ENCODE measurements at places on chromosomes 7 and 10. TPM values are rescaled to one million over a fixed set of nuclear protein-coding genes. Genes with fewer than 3 reads are reported as not detected.

- DNase-seq, result no peak
Observed at GRCh38 chr7:134710854-134711624, 64.4 kb downstream of the BPGM start.

DNA sequence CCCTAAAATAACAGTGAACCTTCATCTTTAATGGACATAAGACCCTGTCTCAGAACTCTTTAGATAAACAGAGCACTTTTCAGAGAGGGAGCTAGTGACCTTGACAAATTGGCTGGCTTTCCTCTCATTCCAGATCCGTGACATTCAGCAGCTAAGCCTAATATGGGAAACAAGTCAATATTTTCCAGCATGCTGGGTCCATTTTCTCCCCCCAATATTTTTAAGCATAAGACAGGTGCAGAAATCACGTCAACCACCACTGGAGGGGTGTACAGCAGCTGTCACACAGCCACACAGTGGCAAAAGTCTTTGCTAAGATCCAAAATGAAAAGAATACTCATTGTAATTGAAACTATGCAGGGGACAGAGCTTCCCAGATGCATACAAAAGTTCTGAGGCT, 26.1 kb downstream of the LRRTM3 start:
- DNase-seq, result peak; percentile 66

The IGF2BP3 gene
- total RNA-seq, result 120 TPM

DNA sequence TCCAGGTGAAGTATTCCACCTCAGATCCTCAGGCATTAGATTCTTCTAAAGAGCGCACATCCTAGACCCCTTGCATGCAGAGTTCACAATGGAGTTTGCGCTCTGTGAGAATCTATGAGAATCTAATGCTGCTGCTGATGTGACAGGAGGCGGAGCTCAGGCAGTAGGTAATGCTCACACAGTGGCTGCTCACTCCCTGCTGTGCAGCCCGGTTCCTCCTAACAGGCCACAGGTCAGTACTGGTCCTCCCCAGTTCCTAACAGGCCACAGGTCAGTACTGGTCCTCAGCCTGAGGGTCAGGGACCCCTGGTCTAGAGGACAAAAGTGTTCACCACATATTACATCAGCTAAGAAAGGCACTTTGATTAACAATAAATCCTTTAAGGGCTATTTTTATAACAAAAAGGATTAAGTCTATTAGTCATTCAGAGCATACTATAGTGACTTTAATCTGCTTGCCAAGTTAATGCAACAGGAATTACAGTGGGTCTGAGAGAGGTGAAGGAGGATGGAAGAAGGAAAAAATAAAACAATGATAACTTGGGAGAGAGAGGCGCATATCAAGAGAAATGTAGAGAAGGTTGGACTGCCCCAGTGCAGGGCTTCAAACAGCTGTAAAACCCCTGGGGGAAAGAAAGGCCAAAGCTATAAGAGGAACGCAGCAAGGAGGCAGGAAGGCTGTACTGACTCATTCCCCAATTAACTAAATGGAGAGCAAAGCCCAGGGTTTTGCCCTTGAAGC, 49.2 kb downstream of the CUL2 start:
- DNase-seq, result peak; percentile 20

DNA sequence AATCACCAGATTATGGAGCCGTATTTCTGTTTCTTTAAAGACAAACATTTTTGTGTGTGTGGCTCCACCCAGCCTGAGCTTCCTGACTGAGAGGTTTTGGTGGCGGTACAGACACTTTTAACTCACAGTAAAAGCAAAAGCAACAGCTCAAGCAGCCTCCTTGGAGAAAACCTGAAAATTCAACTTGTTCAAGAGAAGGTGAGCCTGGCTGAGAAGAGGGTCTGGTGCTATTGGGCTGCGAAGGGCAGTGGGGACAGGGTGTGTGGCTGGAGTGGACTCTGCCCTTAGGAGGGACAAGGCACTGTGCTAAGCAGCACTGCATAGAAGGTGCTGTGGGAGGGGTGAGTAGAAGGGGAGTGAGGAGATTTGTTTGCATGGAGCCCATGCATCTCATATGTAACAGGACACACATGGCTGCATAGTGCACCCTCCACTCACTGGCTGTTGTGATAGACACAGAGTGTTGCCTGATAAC, at the start of gene GIMAP7:
GIMAP7 (plus strand) TSS at position 125 of the 475 bp plus-strand sequence. CDS start 5,103 bp downstream, outside the sequence.
- DNase-seq, result no peak

The FAM25C gene
- total RNA-seq, result not detected

The FEZF1 gene
- total RNA-seq, result not detected

The LRRC17 gene
- total RNA-seq, result 71.2 TPM

DNA sequence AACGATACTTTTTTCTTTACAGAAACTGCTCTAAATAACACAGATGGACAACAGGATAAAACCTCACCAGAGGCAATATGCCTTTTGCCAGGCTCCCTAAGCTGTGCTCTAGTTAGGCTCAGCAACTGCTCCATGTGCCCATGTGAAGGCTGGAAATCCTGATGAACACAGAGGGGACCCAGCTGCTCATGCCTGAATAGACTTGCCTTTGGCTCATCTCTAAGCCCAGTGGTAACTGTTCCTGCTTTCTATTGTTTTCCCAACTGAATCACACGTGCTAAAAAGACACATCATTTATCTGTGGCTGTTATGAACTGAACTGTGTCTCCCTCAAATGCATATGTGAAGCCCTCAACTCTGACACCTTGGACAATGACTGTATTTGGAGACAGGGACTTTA, 110.4 kb downstream of the RNF216 start:
- DNase-seq, result peak; percentile 26

The PLXNA4 gene
- total RNA-seq, result 11.2 TPM

GRCh38 chr10:45502458-45502857, 128.4 kb downstream of the ALOX5 start:
- no peak for DNase-seq

DNA sequence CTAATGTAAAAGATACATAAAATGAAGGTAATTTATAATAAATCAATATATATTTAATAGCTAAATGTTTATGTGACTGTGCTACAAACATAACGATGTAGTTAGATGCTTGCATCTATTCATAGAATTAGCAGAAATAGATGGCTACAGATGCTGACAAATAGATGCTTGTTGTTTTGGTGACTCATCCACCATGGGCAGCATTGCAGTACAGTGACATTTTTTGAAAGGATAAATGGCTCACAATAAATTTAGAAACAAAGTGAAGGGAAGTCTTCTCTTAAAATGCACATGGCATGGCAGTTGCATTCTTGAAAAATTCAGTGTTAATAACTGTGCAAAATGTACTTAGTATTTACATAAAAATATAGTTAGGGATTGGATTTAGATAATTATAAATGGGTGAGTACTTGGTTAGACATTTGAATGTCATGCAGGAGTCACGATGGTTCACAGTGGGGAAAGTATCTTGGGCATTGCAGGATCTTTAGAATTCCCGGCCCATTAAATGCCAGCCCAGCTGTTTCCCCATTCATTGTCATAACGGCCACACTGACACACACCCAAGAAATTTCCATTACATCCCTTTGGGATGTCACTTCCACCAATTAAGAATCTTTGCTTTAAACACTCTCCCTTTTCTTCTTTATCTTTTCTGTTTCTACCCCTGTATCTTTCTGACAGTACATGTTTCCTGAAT, 564.1 kb downstream of the ATRNL1 start:
- DNase-seq, result peak; percentile 16

The HOGA1 gene
- 3.5 TPM for total RNA-seq

The CTAGE4 gene
- not detected for total RNA-seq

The TPST1 gene
- total RNA-seq, result 57.3 TPM

The AOC1 gene
- total RNA-seq, result not detected

- no peak for DNase-seq
Observed at GRCh38 chr10:96591946-96592345, 5.1 kb upstream of the TM9SF3 start.
